Right lobe of liver (tissue), 6 donors: ENCODE measurements at places on chromosomes 2 and 18. TPM values are rescaled to one million over a fixed set of nuclear protein-coding genes. Genes with fewer than 3 reads are reported as not detected.
A peak's percentile ranks its signal among the peaks of the same experiment; 100 is the strongest.

The GPR155 gene
- total RNA-seq: 6.5 TPM

The KCNIP3 gene
- 0.95 TPM for total RNA-seq

- no peak for DNase-seq
- H3K27me3 ChIP-seq: no peaks in the 10 kb centered on the region
- H3K4me3 ChIP-seq: no peak overlapping the region
- no peaks in the 10 kb centered on the region for H3K36me3 ChIP-seq
- H3K27ac ChIP-seq: peak overlapping the region; percentile 80
These were observed 1.8 kb downstream of the DYSF start for GRCh38 chr2:71455011-71455740.

GRCh38 chr18:4252829-4253228 is 202.3 kb downstream of the DLGAP1 start:
- no peaks in the 10 kb centered on the region for H3K27me3 ChIP-seq
- no peaks in the 10 kb centered on the region for H3K36me3 ChIP-seq
- H3K4me1 ChIP-seq: no peaks in the 10 kb centered on the region
